GM23248 (cell line): ENCODE measurements at places on chromosomes 4 and X. TPM values are rescaled to one million over a fixed set of nuclear protein-coding genes. Genes with fewer than 3 reads are reported as not detected.

DNA sequence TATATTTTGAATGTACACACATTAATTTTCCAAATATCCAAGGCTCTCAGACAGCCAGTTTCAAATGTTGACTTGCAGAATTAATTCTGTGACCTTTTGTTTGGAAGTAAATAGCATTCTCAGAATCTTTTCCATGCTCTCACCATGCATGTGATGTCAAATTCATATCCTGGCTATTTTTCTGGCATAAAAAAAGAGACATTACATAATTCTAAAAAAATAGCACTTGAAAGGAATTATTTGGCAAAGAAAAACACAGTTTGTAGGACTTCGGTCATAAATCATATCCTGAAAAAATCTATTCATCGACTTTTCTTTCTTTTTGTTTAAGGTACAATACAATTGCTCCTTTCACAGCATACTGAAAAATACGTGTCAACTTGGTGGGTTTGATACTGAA is 111.2 kb downstream of the GLRA3 start:
- H3K4me1 ChIP-seq = no peaks in the 10 kb centered on the region
- H3K4me3 ChIP-seq = no peak overlapping the region
- no peaks in the 10 kb centered on the region for H3K36me3 ChIP-seq
- no peak overlapping the region for H3K27ac ChIP-seq

GRCh38 chrX:71171110-71171801 is 26.6 kb downstream of the NLGN3 start:
- H3K4me1 ChIP-seq = no peaks in the 10 kb centered on the region
- H3K27ac ChIP-seq = no peak overlapping the region
- no peaks in the 10 kb centered on the region for H3K27me3 ChIP-seq
- DNase-seq = no peak

NAP1L5 gene
- 5.2 and 6.7 TPM in 2 replicates for polyA plus RNA-seq

DNA sequence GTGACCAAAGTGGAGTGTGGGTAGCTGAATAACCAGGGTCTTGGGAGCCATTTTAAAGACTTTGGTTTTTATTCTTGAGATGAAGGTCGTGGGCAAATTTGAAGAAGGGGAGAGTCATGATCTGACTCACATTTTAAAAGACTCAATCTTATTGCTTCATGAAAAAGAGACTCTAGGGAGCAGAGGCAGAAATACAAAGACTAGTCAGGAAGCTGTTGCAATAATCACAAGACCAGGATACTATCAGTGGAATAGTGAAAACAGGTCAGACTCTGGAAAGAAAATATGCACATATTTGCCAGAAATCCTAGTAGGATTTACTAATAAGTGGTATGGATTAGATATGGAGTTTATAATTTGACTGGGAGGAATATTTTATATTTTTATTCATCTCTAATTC is 448.4 kb downstream of the RAPGEF2 start:
- H3K36me3 ChIP-seq = no peaks in the 10 kb centered on the region
- no peak overlapping the region for H3K4me3 ChIP-seq
- DNase-seq = peak; percentile 16
- H3K4me1 ChIP-seq = no peaks in the 10 kb centered on the region
- no peaks in the 10 kb centered on the region; the same call in 1 of the 2 replicates for H3K27me3 ChIP-seq
- H3K27ac ChIP-seq = no peak overlapping the region

GPC4 gene
- polyA plus RNA-seq = 6.4 and 7.0 TPM in 2 replicates

- no peaks in the 10 kb centered on the region for H3K36me3 ChIP-seq
- H3K27ac ChIP-seq = no peak overlapping the region
- H3K4me3 ChIP-seq = no peak overlapping the region
- DNase-seq = no peak
- no peaks in the 10 kb centered on the region for H3K27me3 ChIP-seq
Measured at GRCh38 chr4:31054295-31054694, 334.1 kb downstream of the PCDH7 start.

FREM3 gene
- not detected in 2 replicates for polyA plus RNA-seq

- no peaks in the 10 kb centered on the region for H3K4me1 ChIP-seq
- no peak overlapping the region for H3K4me3 ChIP-seq
- no peaks in the 10 kb centered on the region for H3K27me3 ChIP-seq
- DNase-seq = peak; percentile 63
- H3K36me3 ChIP-seq = no peaks in the 10 kb centered on the region
Measured at GRCh38 chrX:15686818-15687685, 22.4 kb upstream of the CLTRN start.

TCEAL3 gene
- polyA plus RNA-seq = 53.1 and 58.1 TPM in 2 replicates
